ENCODE measurements at places on chromosomes 5 and 9. TPM values are rescaled to one million over a fixed set of nuclear protein-coding genes. Genes with fewer than 3 reads are reported as not detected.

SPIN1 gene
- 110 TPM for total RNA-seq

ANKRD33B gene
- 4.0 TPM for total RNA-seq

- H3K4me1 ChIP-seq, result peaks cover 55% of the 10 kb centered on the region
- no peak overlapping the region for H3K4me3 ChIP-seq
- H3K27me3 ChIP-seq, result no peaks in the 10 kb centered on the region
- peak overlapping the region; percentile 92 for H3K27ac ChIP-seq
Observed at GRCh38 chr9:81609782-81610739, 79.3 kb downstream of the TLE1 start.

DNA sequence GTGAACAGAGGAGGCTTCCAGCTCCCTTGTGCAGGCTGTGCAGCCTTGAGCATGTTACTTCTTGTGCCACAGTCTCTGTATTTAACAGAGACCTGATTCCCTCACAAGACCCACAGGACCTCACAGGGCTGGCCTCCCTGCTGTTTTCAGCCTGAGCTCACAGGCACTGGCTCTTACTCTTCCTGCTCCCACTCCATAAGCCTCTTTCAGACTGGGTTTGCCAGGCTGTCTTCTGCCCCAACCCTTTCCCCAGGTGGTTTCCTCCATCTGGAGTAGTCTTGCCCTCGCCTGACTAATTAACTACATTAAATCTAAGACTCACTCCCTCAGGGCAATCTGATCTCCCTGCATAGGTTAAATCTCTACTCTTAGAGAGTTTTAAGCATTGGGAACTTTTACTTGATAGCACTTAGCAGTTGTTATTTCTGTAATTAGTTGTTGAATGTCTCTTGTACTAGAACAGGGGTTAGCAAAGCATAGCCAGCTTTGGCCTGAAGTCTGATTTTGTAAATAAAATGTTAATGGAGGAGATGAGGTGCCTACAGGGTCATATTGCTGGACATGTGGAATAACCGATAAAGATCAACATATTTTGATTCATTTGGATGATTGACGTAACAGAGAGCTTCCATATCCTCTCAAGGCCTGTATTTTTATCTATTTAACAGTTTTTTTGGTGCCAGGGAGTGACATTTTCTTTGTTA is 28.6 kb upstream of the SPATA31E1 start:
- H3K27ac ChIP-seq, result no peak overlapping the region
- no peaks in the 10 kb centered on the region for H3K27me3 ChIP-seq
- H3K4me3 ChIP-seq, result no peak overlapping the region
- no peak for DNase-seq
- H3K4me1 ChIP-seq, result no peaks in the 10 kb centered on the region

GRCh38 chr5:41522193-41522786 is 11.9 kb upstream of the PLCXD3 start:
- H3K4me3 ChIP-seq, result no peak overlapping the region
- no peaks in the 10 kb centered on the region for H3K36me3 ChIP-seq
- no peak overlapping the region for H3K27ac ChIP-seq
- H3K4me1 ChIP-seq, result no peaks in the 10 kb centered on the region
- DNase-seq, result no peak

DNA sequence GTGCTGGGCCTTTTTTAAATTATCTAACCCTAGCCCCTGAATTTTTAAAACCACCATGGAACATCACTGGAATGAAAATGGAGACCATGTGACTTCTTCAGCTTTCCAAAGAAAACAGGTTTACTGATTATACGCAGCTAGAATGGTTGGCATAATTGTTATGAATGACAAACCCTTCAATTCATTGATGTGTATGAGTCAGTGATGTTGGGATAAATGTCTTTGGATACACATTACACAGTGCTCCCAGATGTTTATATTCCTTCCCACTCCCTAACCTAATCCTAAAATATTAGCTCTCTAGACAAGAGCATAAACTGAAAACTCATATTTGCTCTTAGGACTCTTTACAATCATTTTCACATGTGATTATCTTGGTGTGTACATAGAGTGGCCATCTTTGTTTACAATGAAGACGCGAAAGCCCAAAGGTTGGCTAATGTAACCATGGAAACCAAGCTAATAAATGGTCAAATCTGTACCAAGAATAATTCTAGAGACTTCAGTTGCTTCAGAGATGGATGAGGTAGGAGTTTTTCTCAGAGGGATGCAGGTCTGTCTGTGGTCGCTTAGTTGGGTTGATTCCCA is 131.2 kb upstream of the HMHB1 start:
- H3K27ac ChIP-seq, result no peak overlapping the region
- H3K4me3 ChIP-seq, result no peak overlapping the region
- no peaks in the 10 kb centered on the region for H3K36me3 ChIP-seq
- peaks cover 31% of the 10 kb centered on the region for H3K4me1 ChIP-seq
- H3K27me3 ChIP-seq, result no peaks in the 10 kb centered on the region

- no peak overlapping the region for H3K27ac ChIP-seq
- no peak overlapping the region for H3K4me3 ChIP-seq
- DNase-seq, result no peak
- no peaks in the 10 kb centered on the region for H3K36me3 ChIP-seq
- H3K27me3 ChIP-seq, result peaks cover 1% of the 10 kb centered on the region
- peaks cover 9% of the 10 kb centered on the region for H3K4me1 ChIP-seq
Observed at GRCh38 chr9:107874591-107875369, 385.2 kb upstream of the KLF4 start.

Data from chondrocyte (in vitro differentiated cells).